NCI-H1436 treated with DMSO at 0.1 percent for 48 hours (cell line): ENCODE measurements at places on chromosomes 7 and 10.

DNA sequence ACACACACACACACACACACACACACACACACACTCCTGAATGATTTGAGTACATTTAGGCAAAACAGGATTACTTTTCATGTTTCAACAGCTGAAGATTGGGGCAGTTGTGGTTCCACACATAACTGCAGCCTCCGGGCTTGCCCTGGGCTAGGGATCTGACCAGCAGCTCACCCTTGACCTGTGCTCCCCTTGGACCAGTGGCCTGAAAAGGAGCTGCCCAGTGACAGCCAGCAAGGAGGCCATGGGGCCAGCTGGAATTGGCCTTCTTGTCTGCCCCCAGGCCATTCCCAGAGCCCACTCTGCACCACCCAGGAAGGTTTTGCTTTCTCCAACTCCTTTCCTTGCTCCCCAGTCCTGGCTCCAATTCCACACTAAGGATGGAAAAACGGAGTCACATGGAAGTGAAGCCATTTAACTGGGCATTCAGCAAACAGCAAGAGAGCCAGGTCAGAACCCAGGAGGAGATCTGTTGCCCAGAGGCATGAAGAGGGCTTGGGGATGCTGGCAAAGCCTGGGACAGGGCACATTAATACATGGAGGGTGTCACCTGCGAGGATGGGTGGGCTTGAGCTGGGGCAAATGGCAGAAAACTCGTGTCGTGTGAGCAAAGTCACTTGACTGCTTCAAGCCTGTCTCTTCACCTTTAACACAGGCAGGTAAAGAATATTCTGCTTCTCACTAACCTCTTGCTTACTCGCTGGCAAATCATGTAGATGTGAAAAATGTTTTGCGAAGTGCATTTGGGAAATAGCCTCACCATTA is 61.5 kb upstream of the GDF10 start:
- no peak for DNase-seq

DNA sequence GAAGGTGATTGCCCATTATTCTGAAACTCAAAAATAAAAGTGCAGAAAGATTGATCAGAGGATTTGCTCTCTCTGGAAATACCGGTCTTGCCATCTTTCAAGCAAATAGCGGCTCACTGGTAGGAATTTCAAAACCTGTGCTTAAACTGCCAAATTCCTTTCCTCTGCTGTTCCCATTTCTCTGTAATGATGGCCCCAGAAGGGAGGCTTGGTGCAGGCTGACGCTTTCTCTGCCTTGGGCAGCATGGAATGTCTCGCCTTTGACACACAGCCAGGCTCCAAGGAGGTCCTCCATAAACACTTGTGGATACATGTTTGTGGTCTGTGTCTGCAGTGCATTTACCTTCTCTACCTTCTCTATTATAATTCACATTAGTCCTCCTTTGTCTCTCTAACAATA is 146.8 kb downstream of the HIBADH start:
- DNase-seq: no peak

DNA sequence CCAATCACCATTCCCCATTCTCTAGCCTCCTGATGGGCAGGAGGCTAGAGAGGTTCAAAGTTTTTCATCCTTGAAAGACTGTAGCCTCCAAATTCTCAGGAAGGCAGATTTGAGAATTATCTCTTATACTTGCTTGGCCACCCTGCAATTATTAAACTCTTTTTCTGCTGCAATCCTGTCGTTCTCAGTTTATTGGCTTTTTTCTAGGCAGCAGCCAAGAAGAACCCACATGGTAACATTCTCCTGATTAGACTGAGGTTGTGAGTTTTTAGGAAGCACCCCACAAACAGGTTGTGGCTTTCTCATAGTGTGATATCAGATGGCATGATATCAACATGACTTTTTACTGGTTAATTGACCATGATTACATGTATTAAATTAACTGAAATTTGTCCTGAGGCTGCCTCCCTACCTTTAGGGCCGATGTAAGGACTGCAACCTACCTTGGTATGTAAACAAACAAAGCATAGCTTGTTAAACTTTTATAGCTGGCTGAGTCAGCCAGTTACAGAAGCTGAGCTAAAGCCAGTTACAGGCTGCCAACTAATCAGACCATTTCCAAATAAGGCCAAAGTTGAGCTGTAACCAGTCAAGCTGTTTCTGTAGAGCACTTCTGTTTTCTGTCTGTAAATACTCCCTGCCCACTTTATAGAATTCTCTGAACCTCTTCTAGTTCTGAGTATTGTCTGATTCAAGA is 3.2 kb upstream of the ZNF248 start:
- no peak for DNase-seq

GRCh38 chr7:80047032-80047431 is 87.6 kb upstream of the GNAI1 start:
- DNase-seq: no peak

DNA sequence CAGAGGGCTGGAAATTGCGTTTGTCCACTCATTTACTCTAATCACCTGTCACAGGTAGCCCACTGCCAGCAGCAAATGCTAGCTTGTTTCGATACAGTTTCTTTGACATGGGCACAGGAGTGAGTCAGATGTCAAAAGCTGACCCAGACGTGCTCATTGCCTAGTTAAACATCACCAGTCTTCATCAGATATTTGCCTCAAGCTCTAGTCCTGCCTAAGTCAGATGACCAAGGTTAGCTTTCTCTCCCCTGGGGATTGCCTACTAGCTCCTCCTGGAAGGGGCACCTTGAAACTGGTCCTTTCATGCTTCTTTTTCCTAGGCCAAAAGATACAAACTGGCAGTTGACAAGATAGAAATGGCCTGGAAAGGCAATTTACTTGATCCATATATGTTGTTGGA is 35.2 kb downstream of the GPAM start:
- DNase-seq: no peak

GRCh38 chr7:7793249-7793648 is 74.8 kb upstream of the RPA3 start:
- no peak for DNase-seq

DNA sequence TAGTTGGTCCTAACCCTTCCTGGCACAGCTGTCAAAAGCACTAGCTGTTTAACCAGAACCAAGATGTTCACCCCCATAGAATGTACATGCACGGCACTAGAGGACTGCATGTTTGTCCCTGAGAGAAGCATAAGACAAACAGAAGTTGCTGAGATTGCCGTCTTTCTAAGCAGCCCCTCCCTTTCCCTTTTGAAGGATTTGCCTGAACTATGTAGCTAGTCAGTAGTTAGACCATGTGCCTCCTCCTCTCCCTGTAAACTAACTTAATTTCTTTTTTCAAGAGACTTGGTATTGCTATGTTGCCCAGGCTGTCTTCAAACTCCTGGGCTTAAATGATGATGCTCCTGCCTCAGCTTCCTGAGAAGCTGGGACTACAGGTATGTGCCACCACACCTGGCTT is 40.7 kb downstream of the TBC1D12 start:
- no peak for DNase-seq

DNA sequence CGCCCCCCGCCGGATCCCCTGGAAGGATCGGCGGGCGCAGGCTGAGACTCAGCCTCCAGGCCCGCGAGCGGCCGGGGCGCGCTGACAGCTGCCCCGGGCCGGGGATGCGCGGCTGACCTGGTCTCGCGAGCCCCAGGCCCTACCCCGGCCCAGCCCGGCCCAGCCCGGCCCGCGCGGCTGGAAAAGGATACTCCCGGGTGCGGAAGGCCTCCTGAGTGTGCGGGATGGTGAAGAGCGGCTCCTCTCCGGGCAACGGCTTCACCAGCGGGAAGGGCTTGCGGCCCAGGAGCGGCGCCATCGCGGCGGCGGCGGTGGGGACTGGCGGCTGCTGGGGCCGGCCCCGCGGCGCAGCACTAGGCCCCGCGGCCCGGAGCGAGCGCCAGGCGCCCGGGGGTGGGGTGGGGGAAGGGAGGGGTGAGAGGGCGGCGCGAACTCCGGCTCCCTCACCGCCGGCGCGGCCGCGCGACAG is 423 bp downstream of the BAZ1B start:
- no peak for DNase-seq

DNA sequence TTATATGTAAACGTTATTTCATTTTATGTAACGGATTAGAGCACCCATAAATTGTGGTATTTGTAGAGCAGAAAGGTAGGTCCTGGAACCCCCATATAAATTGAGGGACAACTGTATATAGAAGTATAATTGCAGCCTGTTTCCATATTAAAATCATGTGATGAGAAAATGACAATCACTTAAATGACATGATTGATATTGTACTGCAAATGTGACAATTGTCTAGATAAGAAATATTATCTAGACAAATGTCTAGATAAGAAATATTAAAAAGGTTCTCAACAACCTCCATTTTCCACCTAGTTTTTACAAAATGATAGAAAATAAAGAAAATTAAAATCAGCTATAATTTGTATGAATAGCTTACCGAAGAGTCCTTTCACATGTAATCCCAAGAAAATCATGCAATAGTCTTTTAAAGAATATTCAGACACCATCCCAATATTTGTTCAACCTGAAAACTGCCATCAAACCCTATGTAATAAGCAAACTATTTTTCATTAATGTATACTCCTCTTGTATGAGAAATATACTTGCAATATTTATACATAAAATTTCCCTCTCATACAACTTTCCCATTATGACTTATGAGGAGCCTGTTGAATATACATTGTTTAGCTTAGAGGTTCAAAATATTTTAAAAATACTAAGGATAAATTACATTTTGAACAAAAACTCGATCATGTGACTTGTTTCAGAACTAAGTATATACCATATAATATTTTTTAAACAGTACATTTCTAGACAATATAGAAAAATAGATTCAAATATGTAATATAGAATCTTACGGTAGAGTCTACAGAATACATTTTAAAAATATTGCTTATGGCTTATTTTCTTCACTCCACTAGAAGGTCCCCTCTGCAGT is 153.2 kb downstream of the CRPPA start:
- DNase-seq: no peak
